Dorsolateral prefrontal cortex (tissue), 122 donors: ENCODE measurements at places on chromosomes 7 and 10.

- DNase-seq: peak; percentile 16
These were observed 36.6 kb upstream of the LRRC18 start for GRCh38 chr10:48976196-48976595.

DNA sequence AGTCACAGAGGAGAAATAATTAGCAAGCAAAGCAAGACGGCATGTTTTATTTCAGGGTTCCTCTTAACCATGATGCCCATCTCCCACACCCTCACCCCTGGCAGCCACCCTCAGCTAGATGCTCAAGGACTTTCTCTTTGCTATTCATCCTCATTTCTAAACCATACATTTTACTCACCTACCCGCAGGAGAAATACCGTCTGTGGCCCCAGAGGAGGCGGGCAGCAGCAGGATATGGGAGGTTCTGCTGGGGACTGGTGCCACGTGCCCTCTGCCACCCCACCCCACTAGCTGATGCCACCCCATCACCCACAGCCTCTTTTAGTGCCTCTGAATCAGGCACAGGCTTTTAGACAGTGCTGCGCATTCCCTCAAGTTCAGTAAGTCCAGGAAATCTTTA, 168.7 kb upstream of the ITGB1 start:
- DNase-seq: no peak

GRCh38 chr7:31763548-31763947, 76.5 kb downstream of the PPP1R17 start:
- no peak for DNase-seq

- no peak for DNase-seq
These were observed 39.8 kb downstream of the WBP1L start for GRCh38 chr10:102783568-102783967.

GRCh38 chr10:6647811-6648526, 67.9 kb upstream of the PRKCQ start:
- DNase-seq: peak; percentile 75

GRCh38 chr7:29271319-29271658, 76.7 kb downstream of the CHN2 start:
- DNase-seq: no peak

DNA sequence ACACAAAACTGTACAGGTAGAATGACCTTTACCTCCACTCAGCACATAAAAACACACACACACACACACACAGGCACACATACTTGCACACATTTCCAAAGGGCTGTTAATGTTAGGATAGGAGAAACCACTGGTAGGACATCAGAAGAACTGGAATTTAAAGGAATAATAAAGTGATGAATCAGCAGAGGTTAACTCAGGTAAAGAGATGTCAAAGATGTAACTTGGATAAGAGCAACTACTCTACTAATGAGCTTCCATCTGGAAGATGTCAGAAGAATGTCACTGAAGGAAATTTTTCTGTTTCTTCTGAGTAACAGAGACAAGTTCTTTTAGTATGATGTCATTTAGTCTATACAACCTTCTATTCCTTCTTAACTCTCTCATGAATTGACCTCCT, 26.4 kb upstream of the GPR37 start:
- DNase-seq: no peak

- DNase-seq: no peak
These were observed 30.3 kb downstream of the CACNA2D1 start for GRCh38 chr7:82413237-82413636.

GRCh38 chr10:25661632-25662031, 272.4 kb upstream of the MYO3A start:
- no peak for DNase-seq

DNA sequence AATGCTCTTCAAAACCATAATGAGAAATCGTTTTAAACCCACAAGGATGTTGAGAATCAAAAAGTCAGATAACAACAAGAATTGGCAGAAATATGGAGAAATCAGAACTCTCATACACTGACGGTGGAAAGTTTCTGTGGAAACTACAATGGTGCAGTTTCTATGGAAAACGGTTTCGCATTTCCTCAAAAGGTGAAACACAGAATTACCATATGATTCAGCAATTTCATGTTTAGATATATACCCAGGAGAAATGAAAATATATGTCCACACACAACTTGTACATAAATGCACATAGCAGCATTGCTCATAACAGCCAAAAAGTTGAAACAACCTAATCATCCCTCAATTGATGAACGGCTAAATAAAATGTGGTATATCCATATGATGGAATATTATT, 218.2 kb downstream of the ARL4A start:
- DNase-seq: no peak
